GM23248 (cell line): ENCODE measurements at places on chromosomes 4 and X. TPM values are rescaled to one million over a fixed set of nuclear protein-coding genes. Genes with fewer than 3 reads are reported as not detected.

- H3K27me3 ChIP-seq: no peaks in the 10 kb centered on the region
- DNase-seq: peak; percentile 25
- H3K4me3 ChIP-seq: no peak overlapping the region
- no peak overlapping the region for H3K27ac ChIP-seq
- peaks cover 9% of the 10 kb centered on the region for H3K4me1 ChIP-seq
These were observed 21.9 kb upstream of the HERC6 start for GRCh38 chr4:88356771-88357170.

The HS6ST2 gene
- total RNA-seq: not detected in 2 replicates

The ZAR1 gene
- not detected in 2 replicates for total RNA-seq

GRCh38 chr4:76179398-76180318, 31.5 kb upstream of the NUP54 start:
- peaks cover 14% of the 10 kb centered on the region; the same call in 1 of the 2 replicates for H3K4me1 ChIP-seq
- no peak overlapping the region for H3K4me3 ChIP-seq
- H3K27ac ChIP-seq: no peak overlapping the region
- peaks cover 17% of the 10 kb centered on the region; the same call in 1 of the 2 replicates for H3K36me3 ChIP-seq
- DNase-seq: peak; percentile 86
- H3K27me3 ChIP-seq: no peaks in the 10 kb centered on the region
